NCI-H446 treated with DMSO at 0.1 percent for 48 hours (cell line): ENCODE measurements at places on chromosomes 1 and 21.

DNA sequence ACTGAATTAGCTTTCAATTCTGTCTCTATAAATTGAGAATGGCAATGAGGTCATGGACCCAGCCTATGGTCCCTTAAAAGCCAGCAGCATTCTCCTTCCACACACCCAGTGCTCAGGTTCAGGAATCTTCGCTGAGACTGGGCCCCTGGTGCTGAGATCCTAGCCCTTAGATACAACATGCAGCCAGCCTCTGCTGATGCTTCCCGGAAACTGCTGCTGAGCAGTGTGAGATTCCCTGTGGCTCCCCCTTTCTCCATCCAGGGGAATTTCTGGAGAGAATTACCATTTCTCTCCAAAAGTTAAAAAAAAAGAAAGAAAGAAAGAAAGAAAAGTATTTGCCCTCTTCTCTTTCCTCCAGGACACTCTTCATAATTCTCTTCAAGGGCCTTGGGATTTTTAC, 31.7 kb upstream of the RALGPS2 start:
- no peak for DNase-seq

DNA sequence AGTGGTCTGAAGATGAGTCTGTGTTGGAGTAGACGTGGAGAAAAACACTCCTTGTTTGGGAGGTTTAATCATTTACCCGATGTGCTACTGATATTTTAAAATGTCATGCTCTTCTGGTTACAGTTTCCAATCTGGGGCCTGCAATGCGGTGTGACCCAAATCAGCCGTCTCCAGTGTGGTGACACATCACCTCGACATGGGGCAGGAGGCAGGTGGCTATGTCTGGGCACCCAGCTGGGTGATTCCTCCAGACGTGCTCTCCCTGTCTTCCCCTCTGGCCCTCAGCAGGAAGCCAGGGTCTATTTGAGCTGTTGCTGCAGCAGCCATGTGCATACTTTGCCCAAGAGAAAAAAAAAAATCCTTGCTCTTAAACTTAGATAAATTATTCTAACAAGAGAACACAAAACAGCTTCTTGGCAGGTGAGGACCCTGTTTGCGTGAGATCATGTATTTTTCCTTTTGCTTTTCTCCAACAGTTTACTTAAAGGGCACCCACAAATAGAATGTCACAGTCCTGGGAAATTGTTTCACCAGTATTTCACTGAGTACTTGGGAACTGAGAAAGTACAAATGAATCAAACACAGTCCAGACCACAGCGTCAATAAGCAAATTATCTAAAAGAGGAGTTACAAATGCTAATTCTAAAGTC, 38.9 kb upstream of the MAP10 start:
- DNase-seq: no peak

DNA sequence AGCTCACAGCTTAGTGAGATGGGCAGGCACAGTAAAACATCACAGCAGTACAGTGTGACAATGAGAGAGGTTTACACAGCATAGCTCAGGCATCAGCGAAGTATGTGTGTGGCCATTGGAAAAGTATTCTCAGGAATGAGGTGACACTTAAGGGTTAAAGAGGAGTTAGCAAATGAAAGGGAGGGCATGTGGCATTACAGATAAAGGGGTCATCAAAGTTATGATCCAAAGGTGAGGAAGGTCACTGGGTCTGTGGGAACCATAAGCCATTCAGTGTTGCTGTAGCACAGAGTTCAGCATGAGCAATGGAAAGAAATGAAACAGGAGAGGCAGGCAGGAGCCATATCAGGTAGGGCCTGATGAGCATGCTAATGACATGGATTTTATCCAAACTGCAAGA, 4.5 kb upstream of the C8B start:
- no peak for DNase-seq

- no peak for DNase-seq
Observed at GRCh38 chr1:9910076-9910422, at the start of gene CTNNBIP1. Gene CTNNBIP1, minus strand, starts transcription at chr1:9910269. Its CDS starts 38,205 bp downstream, at chr1:9872064.

DNA sequence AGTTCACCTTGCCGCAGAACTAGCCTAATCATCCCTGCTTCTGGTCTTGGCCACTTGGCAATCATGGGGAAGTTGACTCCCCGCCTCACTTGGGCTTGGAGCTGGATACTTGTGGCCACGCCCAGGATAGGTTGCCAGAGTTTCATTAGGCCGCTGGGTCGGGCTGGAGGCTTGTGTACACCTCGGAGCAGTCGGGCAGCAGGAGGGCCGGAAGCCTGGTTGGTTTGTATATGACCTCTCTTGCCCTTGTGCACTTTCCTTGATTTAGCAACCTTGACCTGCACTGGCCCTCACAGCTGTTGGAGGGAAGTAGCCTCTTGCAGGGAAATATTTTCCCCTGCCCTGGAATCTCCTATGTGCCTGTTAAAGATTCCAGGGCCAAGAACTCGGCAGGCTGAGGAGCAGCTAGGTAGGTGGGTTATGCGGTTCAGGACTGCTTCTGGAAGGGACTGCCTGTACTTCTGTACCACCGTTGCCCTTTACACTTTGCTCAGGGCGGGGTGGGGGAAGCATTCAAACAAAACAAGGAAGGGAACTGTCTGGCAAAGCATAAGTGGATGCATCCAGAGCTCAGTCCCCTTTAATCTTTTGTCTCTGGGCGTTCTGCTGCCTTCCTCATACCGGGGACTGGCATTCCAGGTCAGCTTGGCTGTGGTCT, 83.5 kb downstream of the UCK2 start:
- no peak for DNase-seq

- no peak for DNase-seq
Observed at GRCh38 chr21:44002511-44002910, 9.6 kb upstream of the TRAPPC10 start.

DNA sequence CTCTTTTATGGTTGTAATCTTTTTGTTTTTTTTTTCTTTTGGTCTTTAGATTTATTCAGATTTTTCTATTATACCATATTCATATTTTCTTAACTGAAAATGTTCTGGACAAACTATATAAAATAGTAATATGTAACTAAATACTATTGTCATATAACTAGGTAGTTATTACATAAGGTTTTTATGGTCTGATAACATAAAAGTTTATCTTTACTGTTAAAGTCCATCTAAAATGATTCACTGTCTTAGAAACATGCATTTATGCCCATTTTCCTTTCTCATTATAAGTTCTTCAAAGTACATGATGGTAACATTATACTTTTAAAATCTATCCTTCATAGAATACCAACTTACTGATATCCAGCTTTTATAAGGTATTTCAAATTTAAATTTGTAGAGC, 29.1 kb downstream of the IARS2 start:
- no peak for DNase-seq

GRCh38 chr1:228944296-228944695, 209.0 kb downstream of the RHOU start:
- no peak for DNase-seq

DNA sequence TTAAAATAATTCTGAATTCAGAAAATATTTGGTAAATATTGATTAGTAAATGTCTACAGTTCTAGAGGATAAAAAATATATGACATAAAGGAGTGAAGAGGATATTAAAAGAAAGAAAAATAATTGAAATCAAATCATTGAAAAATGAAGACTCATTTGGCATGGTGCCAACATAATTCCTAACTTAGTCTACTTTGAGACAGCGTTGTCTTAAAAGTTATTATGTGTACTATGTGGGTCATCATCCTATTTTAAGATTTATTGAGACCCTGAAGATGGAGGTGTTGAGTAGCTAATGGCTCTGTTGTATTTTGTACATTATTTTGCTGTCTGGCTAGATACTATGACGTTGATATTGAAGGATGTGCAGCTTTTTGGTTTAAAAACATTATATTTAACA, 156.7 kb upstream of the PTGFR start:
- DNase-seq: no peak

DNA sequence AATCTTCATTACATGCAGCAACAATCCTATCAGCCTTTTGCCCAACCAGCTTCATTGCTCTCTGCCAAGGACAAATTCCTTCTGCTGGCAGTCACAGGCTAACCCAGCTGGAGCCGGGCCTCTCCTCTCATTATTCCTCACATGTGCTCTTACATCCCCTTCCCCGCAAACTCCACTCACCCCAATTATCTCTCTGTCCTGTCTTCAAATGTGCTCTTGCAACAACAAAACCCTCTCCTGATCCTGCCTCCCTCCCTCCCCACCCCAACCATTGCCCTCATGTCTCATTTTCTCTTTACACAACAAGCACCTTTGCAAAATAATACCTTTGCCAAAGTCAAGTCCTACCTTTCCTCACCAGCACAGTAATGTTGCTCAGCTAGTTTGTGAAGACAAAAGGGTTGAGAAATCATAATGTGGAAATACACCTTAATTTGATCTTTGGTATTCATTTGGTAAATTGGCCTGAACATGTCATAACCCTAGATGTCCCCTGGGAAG, 36.0 kb upstream of the DHCR24 start:
- DNase-seq: no peak

- no peak for DNase-seq
Observed at GRCh38 chr1:41689558-41689981, 205.1 kb upstream of the EDN2 start.

GRCh38 chr1:71638081-71638766, 557.4 kb upstream of the ZRANB2 start:
- no peak for DNase-seq

GRCh38 chr21:34743831-34744230, 75.0 kb downstream of the CLIC6 start:
- no peak for DNase-seq

DNA sequence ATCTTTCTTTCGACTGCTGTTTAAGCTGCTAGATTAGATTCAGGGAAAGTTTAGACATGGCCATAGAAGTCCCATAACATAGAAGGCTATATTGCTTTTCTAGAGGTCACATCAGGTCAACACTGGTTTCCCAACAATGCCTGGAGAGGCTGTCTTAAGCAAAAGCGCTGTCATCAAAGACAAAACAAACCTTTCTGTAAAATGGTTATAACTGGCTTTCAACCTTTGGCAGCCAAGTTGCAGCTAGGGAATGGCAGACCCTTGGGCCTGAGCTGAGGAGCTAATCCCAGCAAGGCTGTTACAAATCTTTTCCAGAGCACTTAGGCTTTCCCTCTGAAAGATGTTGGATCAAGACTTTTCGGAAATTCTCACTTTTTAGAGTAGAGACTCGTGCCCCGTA, 11.2 kb upstream of the ABCA4 start:
- DNase-seq: no peak

DNA sequence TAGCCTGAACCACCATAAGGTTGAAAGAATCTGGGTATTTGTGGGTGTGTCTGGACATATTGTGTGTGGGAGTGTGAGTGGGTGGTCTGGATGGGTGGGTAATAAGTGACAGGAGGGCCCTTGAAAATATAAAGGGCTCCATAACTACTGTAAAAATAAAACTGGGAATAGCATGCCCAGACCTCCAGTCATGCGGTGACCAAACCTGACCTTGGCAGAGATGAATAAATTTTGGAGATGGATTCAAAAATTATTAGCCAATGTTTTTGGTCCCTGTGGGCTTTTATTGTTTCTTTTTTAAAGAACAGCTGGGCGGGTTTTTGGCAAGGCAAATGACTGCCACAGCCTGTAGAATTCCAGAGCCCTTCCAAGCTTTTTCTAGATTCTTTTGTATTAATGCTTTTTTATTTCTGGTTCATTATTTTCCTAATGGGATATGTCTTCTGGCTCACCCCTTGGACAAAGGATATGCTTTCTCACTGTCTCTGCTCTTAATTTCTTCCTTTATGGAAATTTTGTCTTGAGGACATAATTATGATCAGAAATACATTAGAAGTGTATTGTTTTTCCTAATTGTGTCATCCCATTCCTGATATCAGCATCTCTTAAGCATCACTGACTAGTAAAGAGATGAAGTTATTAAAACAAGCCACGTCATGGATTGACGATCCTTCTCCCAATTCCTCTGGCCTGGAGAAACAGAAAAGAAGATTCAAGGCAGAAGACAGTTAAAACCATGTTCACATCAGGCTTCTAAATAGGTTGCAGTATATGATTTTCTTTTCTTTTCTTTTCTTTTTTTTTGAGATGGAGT, 69.5 kb downstream of the NTMT2 start:
- DNase-seq: peak; percentile 28

DNA sequence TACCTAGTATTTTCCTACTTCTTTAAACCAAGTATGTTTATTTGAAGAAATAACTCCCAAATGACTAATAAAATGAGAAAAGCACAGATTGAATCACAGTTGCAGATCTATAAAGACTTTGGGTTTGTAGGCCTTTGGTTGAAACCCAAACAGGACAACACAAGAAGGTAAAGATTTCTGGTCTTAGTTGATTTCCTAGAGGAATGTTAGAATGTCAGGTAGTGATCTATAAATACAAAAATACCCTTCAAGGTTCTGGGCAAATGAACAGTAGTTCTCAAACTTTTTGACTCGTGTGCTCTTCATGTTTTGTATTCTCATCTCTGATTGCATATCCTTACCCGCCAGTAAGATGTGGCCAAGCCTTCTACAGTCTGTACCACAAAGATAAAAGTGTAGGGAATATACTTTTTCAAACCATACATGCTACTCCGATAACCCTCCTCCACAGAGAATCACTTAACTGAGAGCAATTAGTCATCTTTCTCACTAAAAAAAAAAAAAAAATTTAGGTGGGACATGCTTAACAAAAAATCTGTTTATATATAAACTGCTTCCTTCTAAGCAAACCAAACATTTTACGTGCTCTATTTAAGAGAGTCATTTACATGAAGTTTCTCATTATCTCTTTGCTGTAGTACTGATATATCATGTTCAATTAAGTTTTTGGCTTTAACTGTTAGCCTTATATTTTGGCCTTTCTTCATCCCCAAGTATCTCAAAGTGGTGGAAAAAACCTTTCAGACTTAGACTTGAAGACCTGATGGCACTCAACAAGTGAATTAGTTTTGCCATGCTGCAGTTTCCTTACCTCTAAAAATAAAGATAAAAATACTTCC, 36.0 kb downstream of the CNIH4 start:
- DNase-seq: no peak

- DNase-seq: no peak
Observed at GRCh38 chr1:198253259-198253658, 96.5 kb downstream of the NEK7 start.

GRCh38 chr1:202794051-202794740, 14.0 kb downstream of the KDM5B start:
- no peak for DNase-seq

- no peak for DNase-seq
Observed at GRCh38 chr1:6278263-6278662, 17.4 kb upstream of the GPR153 start.

DNA sequence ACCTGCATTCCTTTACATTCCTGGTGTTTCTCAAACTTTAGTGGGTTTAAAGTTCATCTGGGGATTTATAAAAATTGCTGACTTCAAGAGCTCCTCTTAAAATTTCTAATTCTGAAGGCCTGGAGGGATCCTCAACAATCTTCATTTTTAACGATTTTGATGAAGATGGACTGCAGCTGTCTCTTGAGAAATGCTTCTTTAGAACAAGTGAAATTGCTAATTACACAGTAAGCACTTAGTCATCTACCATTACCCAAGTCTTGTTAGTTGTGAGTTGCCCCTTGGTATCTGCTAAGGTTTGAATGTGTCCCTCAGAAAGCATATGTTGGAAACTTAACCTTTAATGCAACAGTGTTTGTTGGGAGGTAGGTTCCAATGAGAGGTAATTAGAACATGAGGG, 163.7 kb downstream of the LTN1 start:
- DNase-seq: no peak

- no peak for DNase-seq
Observed at GRCh38 chr1:66542314-66542713, 8.4 kb downstream of the SGIP1 start.

GRCh38 chr1:231929311-231929710, 302.7 kb downstream of the DISC1 start:
- DNase-seq: peak; percentile 60

GRCh38 chr1:182368358-182368757, 23.2 kb downstream of the GLUL start:
- DNase-seq: no peak

GRCh38 chr1:86933562-86934377, 19.3 kb downstream of the HS2ST1 start:
- no peak for DNase-seq
